ENCODE measurements at places on chromosomes 12 and 14.
A peak's percentile ranks its signal among the peaks of the same experiment; 100 is the strongest.

DNA sequence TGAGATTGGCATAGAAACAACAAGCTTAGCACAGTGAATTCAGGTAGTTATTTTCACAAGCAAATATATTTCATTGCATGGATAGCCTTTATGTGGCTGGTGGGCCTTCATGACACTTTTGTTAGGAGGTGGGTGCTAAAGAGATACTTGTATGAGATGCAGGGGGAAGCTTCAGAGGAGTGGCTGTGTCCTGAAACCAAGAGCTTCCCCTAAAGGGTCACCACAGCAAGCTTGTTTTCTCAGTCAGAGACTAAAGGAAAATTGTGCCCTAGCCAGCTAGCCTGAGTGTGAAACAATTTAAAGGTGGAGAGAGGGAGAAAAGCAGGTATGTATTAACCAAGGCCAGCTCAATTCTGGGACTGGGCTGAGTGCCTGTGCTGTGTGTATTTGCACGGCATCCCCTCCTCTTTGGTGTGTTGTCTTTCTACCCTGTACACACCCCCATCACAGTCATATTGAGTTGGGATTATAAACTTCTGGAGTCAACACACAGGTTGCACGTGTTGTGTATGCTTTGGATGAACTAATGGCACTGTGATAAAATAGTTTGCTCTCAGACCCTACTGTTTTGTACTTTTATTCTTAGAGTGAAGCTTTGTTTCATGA is 79.2 kb downstream of the RASSF8 start:
- no peak for DNase-seq

- no peak for DNase-seq
Measured at GRCh38 chr14:74977901-74978385, 22.5 kb upstream of the PGF start.

DNA sequence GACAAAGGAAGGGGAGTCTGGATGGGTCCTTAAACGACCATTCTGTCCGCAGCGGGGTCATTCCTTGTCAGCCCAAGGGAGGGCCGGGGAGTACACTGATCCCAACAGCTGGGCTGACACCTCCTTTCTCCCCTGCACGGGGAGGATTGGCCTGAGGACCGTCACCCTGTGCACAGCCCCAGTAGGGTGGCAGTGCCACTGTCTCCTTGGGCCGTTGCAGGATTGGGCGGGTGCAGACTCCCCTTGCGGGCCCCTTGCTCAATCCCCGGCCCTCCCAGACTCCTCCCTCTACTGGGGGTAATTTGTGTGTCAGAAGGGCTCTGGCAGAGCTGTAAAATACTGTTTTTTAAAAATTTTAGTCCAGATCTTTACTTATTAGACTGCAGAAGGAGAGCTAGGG is 12.6 kb upstream of the AMN start:
- DNase-seq = no peak

GRCh38 chr14:73863209-73863608 is 11.6 kb downstream of the PTGR2 start:
- no peak for DNase-seq

- DNase-seq = no peak
Measured at GRCh38 chr12:118237052-118237665, 101.2 kb downstream of the PEBP1 start.

- DNase-seq = peak; percentile 54
Measured at GRCh38 chr12:115916910-115917668, 360.4 kb downstream of the MED13L start.

- no peak for DNase-seq
Measured at GRCh38 chr14:93109572-93110481, 5.9 kb downstream of the ITPK1 start.

DNA sequence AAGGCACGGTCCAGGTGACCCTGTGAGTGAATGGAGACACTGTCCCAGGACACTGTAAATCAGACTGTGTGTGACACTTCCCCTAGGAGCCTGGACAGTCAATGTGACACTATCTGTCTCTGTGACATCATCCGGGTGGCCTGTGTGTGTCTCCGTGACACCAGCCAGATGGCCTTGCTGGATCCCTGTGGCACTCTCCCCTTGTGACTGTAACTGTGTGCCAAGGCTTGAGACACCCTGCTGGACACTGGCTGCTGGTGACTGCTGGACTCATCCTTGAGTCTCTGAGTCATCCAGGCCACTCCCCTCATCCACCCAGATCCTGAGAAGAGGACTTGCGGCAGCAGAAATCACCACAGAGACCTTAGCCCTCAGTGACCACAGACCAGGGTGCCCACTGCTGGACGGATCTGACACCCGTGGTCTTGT is 51.6 kb downstream of the MVK start:
- DNase-seq = no peak

DNA sequence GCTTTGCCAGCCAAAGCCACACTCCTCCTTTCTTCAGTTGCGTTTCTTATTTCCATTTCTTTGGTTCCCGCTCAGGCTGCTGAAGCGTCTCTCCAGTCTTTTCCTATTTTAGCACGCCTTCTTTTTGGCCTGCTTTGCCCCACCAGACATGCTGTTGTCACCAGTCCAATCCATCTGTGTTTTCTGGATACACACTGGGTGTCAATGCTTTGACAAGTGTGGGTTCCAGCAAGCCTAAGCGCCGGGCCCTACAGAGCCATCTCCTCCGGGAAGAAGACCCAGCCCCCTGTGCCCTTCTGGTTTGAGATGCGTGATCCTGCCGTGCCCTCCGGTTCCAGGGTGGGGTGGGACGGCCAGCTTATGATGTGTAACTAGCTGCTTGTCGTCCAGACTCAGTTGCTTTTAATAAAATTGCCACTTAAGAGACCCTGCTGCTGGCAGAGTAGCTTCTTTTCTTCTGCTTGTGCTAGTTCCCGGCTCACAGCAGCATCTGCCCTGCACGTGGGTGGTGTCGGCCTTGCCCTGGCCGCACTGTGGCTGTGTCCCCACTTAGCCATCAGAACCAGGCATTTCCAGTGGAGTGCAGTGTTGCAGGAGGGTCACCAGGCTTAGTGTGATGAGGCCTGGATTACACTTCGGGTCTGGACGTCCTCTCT is 29.7 kb downstream of the EML1 start:
- DNase-seq = no peak

- no peak for DNase-seq
Measured at GRCh38 chr12:55908726-55909512, 18.8 kb downstream of the PYM1 start.

DNA sequence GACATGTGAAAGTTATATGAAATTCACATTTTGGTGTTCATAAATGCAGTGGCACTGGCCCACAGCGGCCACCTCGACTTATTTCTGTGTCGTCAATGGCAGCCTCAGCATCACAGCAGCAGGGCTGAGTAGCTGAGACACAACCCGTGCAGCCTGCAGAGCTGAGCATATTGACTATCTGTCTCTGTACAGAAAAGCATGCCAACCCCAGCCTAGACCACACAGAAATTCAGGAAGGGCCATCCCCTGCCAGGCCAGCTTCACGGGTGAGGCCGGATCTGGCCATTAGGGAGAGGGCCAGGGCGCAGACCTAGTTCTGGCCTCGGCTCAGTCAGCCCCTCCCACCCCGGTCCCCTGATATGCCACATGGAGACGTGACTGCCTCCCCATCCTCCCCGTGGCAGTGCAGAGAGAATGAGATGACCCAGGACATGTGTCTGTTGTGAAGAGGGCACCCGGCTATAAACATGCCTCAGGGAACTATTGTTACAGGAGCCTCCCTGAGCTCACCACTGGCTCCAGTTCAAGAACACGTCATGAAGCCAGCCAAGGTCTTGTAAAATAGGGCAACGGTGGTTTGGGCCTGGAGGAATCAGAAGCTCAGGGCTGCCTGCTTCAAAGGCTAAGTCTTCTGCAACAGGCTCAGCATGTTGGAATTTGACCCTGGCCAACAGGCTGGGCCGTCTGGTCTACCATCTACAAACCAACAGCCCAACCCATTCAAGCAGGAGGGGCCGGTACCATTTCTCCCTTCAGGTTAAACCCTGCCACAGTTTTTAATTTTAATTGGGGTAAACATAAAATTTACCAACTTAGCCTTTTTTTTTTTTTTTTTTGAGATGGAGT is 25.5 kb downstream of the SCARB1 start:
- no peak for DNase-seq

GRCh38 chr12:58416236-58416635 is 474.9 kb downstream of the ATP23 start:
- no peak for DNase-seq

GRCh38 chr14:56884617-56885016 is 74.3 kb upstream of the OTX2 start:
- no peak for DNase-seq

GRCh38 chr12:71719647-71720370 is 33.9 kb downstream of the TMEM19 start:
- no peak for DNase-seq

DNA sequence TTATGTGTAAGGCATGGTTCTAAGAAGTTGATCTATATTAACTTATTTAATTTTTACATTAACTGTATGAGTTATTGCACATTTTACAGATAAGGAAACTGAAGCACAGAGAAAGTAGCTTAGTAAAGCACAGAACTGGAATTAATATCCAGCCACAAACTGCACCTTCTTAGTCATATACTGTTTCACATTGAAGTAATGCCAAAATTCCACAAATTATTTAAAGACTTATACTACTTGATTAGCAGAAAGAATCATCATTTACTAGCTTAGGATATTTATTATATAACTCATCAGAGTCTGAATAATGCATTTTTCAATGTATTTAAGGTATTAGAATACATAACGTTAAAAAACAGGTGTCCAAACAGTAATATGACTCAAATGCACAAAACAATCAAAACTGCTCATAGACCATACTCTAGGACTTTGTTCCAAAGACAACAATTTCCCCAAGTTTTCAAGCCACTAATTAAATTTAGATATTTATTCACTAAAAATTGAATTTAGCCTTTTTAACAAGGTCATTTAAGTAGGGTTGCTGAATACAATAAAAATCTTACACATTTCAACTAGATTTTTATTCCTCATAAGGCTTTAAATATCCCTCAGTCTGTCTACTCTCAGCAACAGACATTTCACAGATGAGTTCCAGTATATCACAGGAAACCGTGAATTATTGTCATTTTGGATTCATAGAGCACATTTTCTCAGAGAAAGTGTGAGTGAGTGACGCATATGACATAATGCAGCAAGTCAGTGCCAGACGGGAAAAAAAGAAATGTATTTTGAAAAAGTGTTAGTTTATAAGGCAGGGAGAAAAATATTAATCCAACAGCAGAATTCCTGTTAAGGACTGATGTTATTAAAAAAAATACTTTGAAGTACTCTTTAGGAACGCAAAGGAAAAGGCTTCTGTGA is 782.5 kb downstream of the TMTC2 start:
- DNase-seq = no peak

DNA sequence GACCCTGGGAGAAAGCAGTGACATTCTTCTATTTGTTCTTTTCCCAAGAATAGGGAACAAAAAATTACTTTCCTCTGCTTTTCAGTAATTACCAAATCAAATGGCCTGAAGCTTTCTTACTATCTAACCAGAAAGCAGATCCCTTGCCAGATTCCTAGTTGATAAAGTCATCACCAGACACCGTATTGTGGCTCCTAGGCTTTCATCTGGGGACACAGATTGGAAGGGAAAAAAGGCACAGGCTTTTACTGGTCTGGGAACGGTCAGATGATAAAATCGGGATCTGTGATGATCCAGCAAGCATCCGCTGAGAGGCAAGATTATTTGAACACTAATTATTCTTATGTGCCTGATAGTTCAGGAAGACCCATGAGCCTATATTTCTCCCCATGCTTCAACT is 79.1 kb upstream of the BCL2L14 start:
- DNase-seq = no peak

- no peak for DNase-seq
Measured at GRCh38 chr12:10623131-10623530, 9.7 kb upstream of the MAGOHB start.

DNA sequence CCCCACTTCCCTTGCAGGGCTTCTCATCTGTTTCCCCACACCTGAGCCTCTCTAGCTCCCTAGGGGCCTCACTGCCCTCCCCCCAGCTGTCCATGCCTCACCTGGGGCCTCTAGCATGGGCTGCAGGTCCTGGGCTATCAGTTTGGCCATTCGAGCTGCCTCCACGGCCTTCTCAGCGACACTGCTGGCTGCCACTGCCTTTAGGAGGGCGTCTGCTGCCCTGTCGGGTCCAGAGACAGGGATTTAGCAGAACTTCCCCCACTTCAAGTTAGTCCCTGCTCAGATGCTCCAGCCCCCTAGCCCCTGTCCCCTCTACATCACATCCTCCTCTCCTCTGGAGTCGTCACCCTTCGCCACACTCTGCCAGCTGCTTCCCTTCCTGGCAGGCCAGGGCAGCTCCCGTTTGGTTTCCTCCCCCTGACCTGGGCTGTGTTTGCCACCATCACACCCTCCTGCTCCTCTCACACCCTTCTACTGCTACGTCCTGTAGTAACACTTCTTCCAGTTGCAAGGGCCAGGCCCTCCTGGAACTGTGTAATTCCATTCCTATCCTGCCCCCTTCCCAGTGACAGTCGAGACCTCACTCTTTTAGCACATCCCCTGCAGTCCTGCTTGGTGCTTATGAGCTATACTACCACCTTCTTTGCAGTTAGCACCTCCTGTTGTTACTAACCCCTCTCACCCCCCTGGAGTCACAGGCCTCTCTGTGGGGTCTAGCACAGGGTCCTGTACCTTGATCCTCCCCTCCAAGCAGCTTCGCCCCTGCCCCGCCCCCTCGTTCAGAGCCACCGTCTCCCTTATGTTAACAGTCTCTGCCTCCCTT is 4.3 kb upstream of the AP1G2 start:
- DNase-seq = no peak

GRCh38 chr14:73797543-73798265 is 53.9 kb upstream of the PTGR2 start:
- no peak for DNase-seq

- DNase-seq = no peak
Measured at GRCh38 chr12:15714256-15714655, 74.9 kb downstream of the EPS8 start.

DNA sequence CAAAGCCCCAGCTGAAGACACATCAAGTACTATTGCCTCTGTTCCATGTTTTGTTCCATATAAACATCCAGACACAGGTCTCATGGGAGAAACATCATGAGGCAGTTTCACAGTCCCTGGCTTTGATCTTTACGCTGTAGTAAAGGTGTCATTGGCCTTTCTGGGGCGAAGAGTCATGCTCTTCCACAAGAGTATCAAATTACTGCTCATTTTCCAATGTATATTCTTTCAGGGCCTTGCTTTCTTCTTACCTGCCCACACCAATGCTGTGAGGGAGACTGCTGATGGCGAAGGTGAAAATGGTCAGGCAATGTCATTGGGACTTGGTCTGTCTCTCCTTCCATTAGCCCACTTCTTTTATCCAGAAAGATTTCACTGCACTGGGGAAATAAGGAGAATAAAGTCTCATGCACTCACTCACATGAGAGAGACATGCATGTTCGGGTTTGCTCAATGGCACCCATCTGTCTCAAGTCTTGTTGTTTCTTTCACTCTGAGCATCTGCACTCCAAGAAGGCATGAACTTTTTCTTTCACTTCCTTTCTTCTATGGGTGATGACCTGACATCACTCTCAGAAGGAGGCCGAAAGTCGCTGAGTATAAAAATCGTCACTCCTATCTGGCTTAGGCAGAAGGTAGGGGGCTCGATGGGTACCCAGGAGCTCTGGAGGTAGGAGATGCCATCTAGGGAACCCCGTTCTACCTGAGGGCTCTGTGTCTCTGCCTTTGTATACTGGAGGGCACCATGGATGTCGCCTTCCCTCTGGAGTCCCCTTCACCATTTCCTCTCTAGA is 1.3 kb upstream of the JDP2 start:
- DNase-seq = no peak
